WTC11 (cell line): ENCODE measurements at places on chromosomes 2 and 18. TPM values are rescaled to one million over a fixed set of nuclear protein-coding genes. Genes with fewer than 3 reads are reported as not detected.

The WNT10A gene
- total RNA-seq = not detected in 3 replicates

The SLC19A3 gene
- total RNA-seq = 6.4 to 7.5 TPM (median 6.5 TPM) in 3 replicates

- no peaks in the 10 kb centered on the region for H3K27me3 ChIP-seq
- peaks cover 2% of the 10 kb centered on the region; the same call in 1 of the 2 replicates for H3K4me1 ChIP-seq
- DNase-seq = no peak
- H3K36me3 ChIP-seq = 0 out of 2 replicates have a peak, but pooled peaks cover 2% of the 10 kb centered on the region
These were observed 40.3 kb downstream of the AP1S3 start for GRCh38 chr2:223797037-223797436.

GRCh38 chr2:237896956-237897355 is 37.5 kb downstream of the RAMP1 start:
- H3K36me3 ChIP-seq = no peaks in the 10 kb centered on the region
- no peaks in the 10 kb centered on the region for H3K27me3 ChIP-seq
- DNase-seq = peak; percentile 5
- H3K4me1 ChIP-seq = 0 out of 2 replicates have a peak, but pooled peaks cover 4% of the 10 kb centered on the region

DNA sequence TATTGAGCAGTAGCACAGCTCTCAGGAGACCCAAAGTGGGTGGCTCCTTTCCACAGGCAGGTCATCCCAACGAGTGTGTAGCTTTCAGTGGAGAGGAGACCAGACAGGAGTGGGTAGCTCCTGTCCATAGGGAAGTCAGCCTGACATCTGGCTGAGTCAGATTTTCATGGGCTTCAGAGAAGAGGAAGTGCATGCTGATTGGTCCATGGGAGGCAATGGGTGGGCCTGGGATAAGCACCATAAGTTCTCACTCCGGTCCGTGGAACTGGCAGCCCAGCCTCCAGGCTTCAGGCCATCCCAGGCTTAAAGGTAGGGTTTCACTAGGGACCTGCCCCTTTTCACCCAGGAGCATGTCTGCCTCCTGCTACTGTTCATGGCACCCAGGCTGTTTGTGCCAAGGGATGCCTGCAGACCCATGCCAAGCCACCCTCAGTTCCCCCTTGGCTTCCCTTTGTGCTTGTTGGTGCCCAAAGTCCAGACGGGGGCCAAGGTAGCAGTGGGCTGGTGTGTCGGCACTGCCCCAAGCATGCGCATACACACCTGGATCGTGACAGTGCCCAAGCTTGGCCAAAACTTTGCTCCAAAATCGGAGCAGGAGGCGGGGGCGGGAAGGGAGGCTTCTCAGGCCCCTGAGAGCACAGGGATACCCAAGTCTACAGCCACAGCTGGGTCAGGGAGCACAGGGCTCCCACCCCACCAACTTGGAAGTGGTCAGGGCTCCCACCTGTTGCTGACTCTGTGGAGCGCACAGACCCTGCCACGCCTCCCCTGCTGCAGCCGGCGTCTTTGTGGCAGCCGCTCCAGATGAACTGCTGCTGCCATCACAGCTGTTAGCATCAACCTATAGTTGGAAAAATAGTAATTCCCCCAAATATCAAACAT is 26.4 kb downstream of the MARCHF7 start:
- peak overlapping the region; percentile 64 for H3K27ac ChIP-seq
- DNase-seq = no peak
- no peaks in the 10 kb centered on the region for H3K4me1 ChIP-seq
- no peak overlapping the region for H3K4me3 ChIP-seq

DNA sequence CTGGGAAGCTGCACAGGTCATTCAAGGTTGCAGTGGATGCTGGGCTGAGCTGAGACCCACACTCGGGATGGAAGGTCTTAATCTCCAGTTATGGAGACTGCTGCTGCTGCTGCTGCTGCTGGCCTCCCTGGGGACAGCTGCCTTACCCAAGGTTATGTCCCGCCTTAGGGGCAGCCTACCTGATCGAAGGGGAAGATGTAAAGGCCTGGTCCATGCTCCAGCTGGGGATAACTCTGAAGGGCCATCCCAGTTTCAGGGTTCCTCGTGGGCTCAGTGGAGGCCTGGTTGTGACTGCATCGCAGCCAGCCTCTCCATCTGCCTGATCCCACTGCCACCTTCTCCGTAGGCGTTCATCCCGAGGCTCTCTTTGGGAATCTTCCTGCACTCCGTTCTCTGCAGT is 33.0 kb downstream of the RHOB start:
- no peak overlapping the region for H3K27ac ChIP-seq
- H3K36me3 ChIP-seq = no peaks in the 10 kb centered on the region

- H3K36me3 ChIP-seq = no peaks in the 10 kb centered on the region
- no peaks in the 10 kb centered on the region for H3K4me1 ChIP-seq
- no peak overlapping the region for H3K4me3 ChIP-seq
- H3K27me3 ChIP-seq = peaks cover 7% of the 10 kb centered on the region
- H3K27ac ChIP-seq = no peak overlapping the region
These were observed 8.9 kb upstream of the RNF144A start for GRCh38 chr2:6908291-6908690.

DNA sequence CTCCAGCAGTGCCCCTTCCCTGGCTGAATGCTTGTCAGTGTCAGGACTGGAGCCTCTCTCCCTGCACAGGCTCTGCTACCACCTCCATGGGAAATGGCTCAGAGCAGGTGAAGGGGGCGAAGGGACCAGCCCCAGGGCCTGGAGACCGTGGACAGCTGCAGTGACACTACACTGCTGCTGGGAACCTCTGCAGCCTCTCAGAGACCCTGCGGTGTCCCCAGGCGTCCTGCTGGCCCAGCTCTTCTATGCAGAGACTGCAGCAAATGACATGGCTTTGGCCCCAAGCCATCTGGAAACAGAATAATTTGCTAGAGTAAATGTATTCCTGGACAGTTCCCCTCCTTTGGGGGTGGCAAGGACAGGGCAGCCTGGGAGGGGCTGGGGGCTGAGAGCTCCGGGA is 53.2 kb downstream of the CIB4 start:
- no peak overlapping the region for H3K4me3 ChIP-seq
- H3K27ac ChIP-seq = no peak overlapping the region
- H3K27me3 ChIP-seq = peaks cover 8% of the 10 kb centered on the region
